ENCODE measurements at places on chromosomes 2 and 18. TPM values are rescaled to one million over a fixed set of nuclear protein-coding genes. Genes with fewer than 3 reads are reported as not detected.

Gene ARHGAP25
- total RNA-seq, result 71.6 TPM

- no peak for DNase-seq
Measured at GRCh38 chr18:34734056-34734455, 24.0 kb downstream of the DTNA start.

Gene SULT1C4
- total RNA-seq, result not detected

Gene MTLN
- total RNA-seq, result 79.6 TPM

Gene LIMS3
- total RNA-seq, result 0.12 TPM

Gene SNX17
- total RNA-seq, result 134 TPM

Gene SPP2
- total RNA-seq, result not detected

Gene PLGLB1
- 1.1 TPM for total RNA-seq

Gene PRKRA
- total RNA-seq, result 45.1 TPM

Gene LCT
- 0.41 TPM for total RNA-seq

DNA sequence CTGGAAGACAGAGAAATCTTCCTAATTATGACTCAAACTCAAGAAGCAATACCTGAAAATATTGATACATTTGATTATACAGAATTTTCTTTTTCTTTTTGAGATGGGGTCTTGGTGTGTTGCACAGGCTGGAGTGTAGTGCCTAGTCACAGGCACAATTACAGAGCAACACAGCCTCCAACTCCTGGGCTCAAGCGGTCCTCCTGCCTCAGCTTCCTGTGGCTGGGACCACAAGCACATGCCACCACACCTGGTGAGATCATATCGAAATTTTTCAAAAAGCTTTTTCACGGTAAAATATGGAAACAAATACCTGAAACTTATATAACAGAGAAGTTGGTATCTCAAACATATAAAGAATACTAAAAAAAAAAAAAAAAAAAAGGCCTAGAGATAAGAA, 27.9 kb downstream of the TGFBRAP1 start:
- DNase-seq, result no peak

DNA sequence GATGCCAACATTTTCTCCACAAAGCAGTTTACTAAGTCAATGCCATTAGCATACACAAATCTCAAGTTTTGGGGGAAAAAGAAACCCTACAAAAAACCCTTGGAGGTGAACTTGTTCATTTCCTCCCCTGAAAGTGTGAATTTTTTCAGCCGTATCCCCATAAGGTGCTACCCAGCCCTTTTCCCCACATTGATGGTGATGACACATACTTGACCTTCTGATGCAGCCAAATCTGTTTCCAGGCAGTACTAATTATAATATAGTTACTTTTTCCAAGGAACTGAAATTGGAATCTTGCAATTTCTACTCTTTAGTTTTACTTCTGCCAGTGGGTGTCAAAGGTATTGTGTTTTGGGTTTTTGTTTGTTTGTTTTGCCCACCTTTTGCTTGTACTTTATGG, 474.5 kb downstream of the TGIF1 start:
- DNase-seq, result no peak

GRCh38 chr18:57698571-57699276, 77.1 kb upstream of the NARS1 start:
- DNase-seq, result no peak

DNA sequence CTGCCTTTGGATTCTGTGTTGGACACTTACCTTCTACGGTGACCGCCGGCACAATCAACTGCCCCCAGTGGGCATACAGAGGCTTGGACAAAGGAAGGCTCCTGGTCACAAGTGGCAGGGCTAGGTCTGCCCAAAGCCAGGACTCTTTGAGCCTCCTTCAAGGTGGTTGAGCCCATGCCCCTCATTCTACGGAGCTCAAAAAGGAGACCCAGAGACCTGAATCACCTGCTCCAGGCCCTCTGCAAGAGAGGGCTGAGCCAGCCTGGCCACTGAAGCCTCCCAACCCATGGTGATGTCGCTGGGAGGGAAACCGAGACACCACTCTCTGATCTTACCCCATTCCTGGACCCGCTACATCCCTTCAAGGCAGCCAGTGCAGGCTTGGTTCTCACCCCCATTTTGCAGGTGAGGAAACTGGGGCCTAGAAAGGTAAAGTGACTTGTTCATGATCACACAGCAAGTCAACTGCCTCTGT, 87.9 kb downstream of the INHBB start:
- DNase-seq, result no peak

Gene ALLC
- total RNA-seq, result not detected

- DNase-seq, result no peak
Measured at GRCh38 chr2:216477283-216478035, 21.2 kb upstream of the RPL37A start.

- no peak for DNase-seq
Measured at GRCh38 chr2:108257757-108258331, 18.1 kb downstream of the SULT1C3 start.

- no peak for DNase-seq
Measured at GRCh38 chr2:24855022-24855622, 61.9 kb downstream of the CENPO start.

Gene XRCC5
- total RNA-seq, result 484 TPM

DNA sequence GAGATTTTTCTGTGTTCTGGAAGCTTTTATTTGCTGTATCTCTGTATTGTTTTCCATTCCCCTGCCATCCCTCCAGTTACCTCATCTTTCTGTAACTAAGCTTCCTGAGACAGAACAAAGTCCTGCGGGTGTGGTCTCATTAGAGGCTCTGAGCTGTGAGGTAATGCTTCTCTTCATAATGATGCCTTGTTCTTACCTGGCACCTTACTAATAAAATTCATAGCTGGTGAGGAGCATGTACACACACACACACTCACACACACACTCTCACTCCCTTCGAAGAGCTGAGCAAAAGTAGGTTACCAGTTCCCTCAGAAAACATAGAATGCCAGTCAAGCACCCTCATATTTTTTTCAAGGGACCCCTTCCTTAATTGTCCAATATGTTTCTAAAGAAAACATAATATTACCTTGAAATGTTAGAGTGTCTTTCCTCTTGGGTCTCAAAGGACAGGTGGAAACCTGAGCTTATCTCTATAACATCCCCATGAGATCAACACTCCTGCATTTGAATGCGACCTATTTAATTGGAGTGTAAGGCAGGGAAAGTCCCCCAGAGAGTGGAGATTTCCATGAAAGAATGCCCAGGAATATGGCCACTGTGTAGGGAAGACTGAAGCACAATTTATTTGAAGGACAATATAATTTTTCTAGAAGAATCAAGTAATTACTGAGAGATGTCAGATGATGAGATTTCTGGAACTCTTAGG, 161.6 kb upstream of the NCK2 start:
- DNase-seq, result no peak

DNA sequence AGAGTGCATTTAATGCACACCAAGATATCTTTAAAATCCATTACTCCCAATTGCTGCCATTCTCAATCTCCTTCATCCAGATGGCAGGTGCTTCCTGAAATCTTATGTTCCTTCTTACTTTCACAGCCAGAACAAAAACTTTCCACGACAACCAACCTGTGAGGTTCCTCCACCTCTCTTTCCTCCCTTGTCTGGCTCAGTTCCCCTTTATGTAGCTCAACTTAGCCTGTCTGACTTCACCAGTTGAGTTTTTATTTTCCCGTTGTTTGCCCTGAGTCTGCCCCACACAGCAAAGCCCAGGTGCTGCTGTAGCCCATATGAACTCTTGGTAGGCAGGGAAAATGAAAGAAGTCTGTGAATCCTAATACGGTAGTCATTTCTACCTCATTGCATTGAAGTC, 112.5 kb downstream of the MREG start:
- DNase-seq, result no peak

- no peak for DNase-seq
Measured at GRCh38 chr2:86199834-86200177, 549 bp downstream of the MRPL35 start.

GRCh38 chr2:216118474-216118873, 9.3 kb downstream of the XRCC5 start:
- no peak for DNase-seq

Gene SEMA4F
- 3.2 TPM for total RNA-seq

GRCh38 chr2:112480530-112481049, 1.4 kb upstream of the TTL start:
- DNase-seq, result peak; percentile 8

Gene LRP1B
- total RNA-seq, result not detected

DNA sequence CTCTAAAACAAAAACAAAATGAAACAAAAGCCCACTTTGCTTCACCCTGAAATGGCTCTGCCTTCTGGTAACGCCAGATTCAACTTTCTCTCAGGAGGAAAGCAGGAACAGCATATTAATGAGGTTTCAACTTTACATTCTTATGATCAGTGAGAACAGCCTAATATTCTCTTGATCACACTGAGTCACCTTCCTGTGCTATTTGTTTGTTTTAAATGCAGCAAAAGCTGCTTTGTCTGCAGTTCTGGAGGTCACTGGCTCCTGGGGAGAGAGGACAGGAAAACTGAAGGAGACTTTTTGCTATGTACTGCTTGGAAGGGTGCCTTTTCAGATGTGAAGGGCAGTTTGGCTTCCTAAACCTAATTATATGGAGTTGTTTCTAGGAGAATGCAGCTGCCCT, 48.1 kb downstream of the MAIP1 start:
- DNase-seq, result no peak

DNA sequence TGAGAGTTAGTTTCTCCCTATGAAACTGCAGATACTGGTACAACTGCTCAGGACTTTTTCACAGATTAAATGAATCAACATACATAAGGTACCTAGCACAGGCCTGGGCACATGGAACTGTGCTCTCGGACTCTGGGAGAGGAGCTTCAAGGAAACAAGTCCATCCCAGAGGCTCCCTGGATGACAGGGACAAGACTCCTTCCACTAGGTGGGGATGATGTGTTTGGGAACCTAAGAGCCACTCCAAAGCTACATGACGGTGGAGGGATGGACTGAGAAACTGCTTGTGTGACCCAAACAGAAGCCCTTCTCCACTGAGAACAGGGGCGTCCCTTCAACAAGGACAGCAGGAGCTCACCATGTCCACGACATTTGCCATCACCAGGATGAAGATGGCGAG, 37.1 kb downstream of the CENPO start:
- no peak for DNase-seq

GRCh38 chr2:64661741-64662169, 8.0 kb upstream of the SERTAD2 start:
- DNase-seq, result no peak

Gene VPS54
- total RNA-seq, result 14.9 TPM

GRCh38 chr18:78922856-78923255, 56.8 kb upstream of the SALL3 start:
- DNase-seq, result no peak

GRCh38 chr2:239778042-239778851, 246.9 kb downstream of the NDUFA10 start:
- DNase-seq, result no peak

Gene TMEM178A
- not detected for total RNA-seq

GRCh38 chr2:170213651-170214050, 35.7 kb downstream of the MYO3B start:
- no peak for DNase-seq

- DNase-seq, result no peak
Measured at GRCh38 chr2:27194538-27195354, 17.1 kb upstream of the ATRAID start.

DNA sequence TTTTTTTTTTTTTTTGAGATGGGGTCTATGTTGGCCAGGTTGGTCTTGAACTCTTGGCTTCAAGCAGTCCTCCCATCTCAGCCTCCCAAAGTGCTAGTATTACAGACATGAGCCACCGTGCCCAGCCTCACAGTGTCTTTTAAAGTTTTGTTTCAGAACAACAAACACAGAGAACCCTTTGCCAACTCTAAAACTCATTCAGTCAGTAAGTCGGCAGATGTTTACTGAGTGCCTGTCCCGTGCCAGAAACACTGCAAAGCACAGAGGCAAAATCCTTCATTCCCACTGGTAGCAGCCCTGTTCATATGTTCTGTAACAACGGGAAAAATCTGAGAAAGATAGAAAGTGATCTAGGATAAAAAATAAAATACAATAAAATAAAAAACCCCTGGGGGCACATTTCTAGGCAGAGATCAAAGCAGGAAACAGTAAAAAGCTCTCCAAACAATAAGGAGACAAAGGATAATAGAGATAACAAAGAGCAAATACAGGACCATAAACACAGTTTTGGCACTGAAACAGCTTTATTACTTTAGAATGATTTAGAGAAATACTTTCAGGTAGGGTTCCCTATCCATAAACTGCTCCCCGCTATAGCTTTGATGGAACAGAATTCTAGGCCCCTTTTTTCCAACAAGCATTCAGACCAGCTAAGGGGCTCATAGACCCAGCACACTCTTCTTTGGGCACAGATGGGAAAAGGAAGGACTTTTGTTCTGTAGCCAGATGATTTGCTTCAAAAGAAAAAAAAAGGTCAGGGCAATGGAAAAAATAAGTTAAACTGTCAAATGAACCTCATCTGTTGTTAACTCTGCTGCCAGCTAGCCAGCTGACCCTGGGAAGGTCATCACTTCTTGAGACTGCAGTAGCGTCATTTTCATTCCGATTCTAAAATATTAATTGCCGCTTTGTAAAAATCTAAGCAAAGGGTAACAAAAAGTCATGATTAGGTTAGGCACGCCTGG, 212.3 kb downstream of the CDH20 start:
- no peak for DNase-seq

Data from activated T-helper 1 cell treated with anti-CD3 and anti-CD28 coated beads, Interleukin-12 subunit alpha, Interleukin-12 subunit beta, Interleukin-2, Interleukin-4 antibody, amounts not matched to agents 30 ng/mL and 10 ng/mL and 1 ng/mL, durations not matched to agents 14 hours and 24 hours and 36 hours (primary cell).